ENCODE measurements at places on chromosomes 12 and 14.

GRCh38 chr12:95411466-95411865 lies 62.5 kb upstream of the METAP2 start:
- no peak for DNase-seq

DNA sequence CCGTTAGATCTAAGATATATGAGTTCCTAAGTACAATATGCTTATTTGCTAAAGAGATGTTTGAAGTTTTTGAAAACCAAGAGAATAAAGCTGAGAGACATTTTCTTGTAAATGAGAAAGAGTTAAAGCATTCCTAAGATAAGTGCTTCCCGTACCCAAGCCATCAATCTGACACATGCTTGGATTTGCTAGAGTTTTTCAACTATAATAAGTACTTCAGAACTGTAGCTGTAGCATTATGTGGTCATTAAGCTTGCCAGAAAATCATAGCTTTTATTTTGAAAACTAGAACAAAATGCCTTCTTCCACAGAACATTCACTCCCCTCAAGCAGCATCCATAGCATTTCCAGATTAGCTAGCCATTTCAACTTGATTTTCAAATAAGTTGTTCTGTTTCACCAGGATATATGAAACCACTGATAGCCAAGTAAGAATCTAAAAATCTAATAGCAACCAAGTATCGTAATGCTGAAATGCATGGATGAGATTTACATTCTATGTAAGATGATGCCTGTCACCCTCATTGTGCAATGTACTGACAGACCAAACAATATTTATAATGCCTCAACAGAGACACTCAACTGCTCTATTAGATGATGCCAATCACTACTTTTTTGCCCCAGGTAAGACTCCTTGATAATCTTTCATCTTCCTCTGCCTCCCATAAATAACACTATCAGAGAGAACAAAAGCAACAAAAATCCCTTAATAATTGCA lies 8.0 kb downstream of the SNW1 start:
- DNase-seq: no peak

DNA sequence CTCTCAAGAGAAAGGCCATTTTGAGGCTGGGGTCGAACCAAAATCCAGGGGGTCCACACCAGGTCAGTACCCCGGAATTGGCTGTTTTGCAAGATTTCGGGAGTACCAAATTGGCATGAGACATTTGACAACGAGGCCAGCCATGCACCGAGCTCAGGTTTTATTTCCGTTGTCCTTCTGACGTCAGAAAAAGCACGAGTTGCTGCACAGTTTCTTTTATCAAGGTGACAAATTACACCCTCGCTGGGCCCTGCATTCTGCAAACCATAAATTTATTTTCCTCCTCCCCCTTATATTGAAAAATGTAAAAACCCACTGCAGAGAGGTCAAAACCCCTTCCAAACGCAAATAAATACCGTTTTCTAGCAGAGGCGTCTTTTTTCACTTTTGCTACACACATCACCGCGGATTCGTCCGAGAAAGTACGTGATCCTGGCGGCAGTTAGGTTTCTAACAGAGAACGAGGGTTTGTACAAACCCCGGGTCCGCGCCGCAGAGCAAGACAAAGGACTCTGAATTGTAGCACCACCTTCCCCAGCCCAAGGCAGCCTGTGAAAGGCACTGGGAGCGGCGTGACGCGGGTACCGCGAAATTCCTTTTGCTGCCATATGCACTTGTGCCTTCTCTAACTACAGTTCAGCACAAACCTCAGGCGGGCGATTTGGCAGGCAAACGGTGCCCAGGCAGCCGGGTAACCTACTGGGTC lies 1.8 kb downstream of the SLC38A1 start:
- DNase-seq: peak; percentile 65

DNA sequence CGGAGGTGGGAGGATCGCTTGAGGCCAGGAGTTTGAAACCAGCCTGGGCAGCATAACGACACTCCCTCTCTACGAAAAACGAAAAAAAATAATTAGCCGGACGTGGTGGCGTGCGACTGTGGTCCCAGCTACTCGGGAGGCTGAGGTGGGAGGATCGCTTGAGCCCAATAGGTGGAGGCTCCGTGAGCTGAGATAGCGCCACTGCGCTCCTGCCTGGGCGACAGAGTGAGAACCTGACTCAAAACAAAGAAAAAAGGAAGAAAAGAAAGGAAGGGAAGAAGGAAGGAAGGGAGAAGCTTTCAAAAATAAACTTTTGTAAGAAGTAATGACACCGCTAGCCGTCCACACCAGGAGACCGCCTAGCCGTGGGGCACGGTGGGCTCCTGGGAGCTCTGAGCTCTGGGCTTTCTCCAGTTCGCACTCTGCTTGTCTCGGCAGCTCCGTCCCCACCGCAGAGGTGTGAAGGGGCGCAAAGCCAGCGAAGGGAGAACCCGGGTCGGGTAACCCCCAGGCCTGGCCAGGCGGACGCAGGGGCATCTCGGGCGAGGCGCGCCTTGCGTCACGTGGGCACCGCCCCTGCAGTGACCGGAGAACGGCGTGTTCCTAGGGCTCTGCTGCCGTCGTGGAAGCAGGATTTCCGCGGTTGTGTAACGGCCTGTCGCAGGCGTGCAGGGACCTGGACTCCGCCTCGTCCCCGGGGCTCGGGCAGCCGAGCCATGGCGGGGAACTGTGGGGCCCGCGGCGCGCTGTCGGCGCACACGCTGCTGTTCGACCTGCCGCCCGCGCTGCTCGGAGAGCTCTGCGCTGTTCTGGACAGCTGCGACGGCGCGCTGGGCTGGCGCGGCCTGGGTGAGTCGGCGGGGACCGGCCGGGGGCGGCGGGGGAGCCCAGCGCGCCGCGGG lies at the start of gene IRAK3:
TSS of gene IRAK3 (plus strand) at position 631 of the 902 bp plus-strand sequence. CDS start at position 717, 86 bp downstream.
- peak; percentile 49 for DNase-seq

DNA sequence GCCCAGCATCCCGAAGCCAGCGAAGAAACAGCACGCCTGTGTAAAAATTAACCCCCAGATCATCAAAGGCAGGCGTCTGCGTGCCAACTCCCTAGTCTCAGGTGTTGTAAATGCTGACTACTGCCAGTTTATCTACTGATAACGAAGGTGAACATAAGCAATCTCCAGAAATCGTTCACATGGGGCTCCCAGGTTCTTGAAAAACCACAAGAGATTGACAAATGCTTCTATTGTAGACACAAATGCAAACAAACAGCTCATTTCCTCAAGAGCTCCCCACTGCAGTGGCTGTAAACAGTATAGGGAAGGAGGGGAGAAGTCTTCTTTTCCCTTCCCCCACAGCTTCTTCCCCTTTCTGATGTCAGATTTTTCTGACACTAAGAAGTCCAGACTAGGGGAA lies 5.3 kb upstream of the PLEKHG3 start:
- no peak for DNase-seq

GRCh38 chr12:96014943-96015599 lies 18.9 kb upstream of the HAL start:
- no peak for DNase-seq

GRCh38 chr12:130555628-130556485 lies 160.2 kb downstream of the RIMBP2 start:
- DNase-seq: no peak

GRCh38 chr12:80226576-80226975 lies 127.2 kb downstream of the OTOGL start:
- peak; percentile 59 for DNase-seq

All from fibroblast of skin of back (primary cell).